Mononuclear cell (primary cell): ENCODE measurements at places on chromosomes 7 and 10. TPM values are rescaled to one million over a fixed set of nuclear protein-coding genes. Genes with fewer than 3 reads are reported as not detected.

Gene AKR1D1
- not detected for total RNA-seq

Gene EEF1AKMT2
- total RNA-seq, result 21.3 TPM

Gene ZNF365
- total RNA-seq, result 1.5 TPM

Gene NUTM2E
- 0.42 TPM for total RNA-seq

Gene IKZF1
- total RNA-seq, result 231 TPM

Gene SPDYE6
- total RNA-seq, result not detected

Gene RARRES2
- total RNA-seq, result not detected

Gene SFTPA1
- not detected for total RNA-seq

Gene CALML3
- total RNA-seq, result not detected

Gene ABCB1
- 12.3 TPM for total RNA-seq

Gene VIPR2
- 0.31 TPM for total RNA-seq

Gene SYT15B
- 0.10 TPM for total RNA-seq
